ENCODE measurements at places on chromosomes 3 and 15.

DNA sequence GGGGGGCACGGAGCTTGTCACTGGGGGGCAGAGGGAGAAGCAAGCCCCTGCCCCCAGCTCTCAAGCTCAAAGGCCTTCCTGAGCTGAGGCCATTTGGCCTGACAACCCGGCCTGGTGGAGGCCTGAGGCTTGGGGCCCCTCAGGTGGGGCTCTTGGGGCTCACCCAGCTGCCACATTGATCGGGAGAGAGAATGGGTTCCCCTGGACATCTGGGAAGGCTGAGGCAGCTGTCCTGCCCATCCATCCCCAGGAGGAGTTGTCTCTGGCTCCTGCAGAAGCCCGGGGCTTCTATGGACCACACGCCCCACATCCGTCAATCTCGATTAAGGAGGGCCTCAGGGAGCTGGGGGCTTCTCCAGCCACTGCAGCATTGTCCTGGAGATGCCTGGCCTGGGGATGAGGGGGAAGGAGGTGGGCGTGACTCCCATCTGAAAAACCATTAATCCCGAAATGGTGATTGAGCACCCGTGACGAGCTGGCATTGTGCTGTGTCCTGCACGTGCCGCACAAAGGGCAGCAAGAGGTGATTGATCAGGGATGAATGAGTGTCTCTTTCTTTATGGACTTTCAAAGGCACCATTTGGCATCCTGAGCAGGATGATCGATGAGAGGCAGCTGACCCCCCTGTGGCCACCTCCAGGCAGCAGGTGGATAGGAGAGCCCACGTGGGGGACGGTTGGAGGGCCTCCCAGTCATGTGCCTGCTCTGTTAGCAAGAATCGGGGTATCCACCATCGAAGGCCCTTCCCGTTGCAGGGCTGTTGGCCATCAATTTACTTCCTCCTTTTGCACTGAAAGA is 17.2 kb upstream of the CRABP1 start:
- no peak for DNase-seq

GRCh38 chr3:127588806-127589577 is 1.5 kb downstream of the TPRA1 start:
- DNase-seq = peak; percentile 18

DNA sequence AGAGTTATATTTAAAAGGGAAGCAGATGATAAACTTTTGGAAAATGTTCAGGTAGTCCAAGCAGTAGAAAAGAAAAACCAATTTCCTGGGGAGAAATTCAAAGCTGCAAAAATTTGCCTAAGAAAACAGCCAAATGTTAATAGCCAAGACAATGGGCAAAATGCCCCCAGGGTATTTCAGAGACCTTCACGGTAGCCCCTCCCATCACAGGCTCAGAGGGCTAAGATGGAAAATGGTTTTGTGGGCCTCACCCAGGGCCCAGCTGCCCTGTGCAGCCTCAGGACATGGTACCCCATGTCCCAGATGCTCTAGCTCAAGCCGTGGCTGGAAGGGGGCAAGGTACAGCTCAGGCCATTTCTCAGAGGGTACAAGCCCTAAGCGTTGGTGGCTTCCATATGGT is 391.0 kb downstream of the ZIC4 start:
- DNase-seq = no peak

DNA sequence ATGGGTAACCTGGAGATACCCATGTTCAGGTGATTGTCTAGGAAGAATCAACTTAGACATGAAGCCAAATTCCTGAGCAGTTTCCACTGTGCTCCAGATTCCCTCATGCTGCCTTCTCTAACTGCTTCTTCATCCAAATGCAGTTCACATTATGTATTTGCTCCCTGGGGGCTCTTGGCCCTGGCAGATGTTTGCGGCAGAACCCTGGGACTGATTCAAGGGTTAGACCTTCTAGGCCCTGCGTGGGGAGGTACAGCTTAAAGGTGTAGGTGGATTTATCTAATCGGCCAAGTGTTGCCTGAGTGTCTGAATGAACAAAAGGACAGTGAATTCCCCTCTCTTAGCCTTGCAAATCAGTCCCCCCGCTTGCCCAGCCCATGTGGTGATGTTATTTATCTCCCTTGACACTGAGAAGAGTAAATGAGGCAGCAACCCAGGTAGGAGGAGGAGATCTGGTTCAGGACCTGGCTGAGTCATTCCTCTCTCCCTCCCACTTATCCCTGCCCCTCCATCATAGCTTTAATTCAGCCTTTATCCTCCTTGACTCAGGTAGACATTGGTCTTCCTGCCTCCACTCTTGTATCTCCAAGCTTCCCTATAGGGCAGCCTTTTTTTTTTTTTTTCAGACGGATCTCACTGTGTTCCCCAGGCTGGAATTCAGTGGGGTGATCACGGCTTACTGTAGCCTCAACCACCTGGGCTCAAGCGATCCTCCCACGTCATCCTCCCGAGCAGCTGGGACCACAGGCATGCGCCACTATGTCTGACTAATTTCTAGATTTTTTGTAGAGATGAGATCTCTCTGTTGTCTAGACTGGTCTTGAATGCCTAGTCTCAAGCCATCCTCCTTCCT is 54.8 kb downstream of the MAGEF1 start:
- peak; percentile 39 for DNase-seq

- DNase-seq = no peak
Observed at GRCh38 chr3:181966393-181966792, 254.7 kb downstream of the SOX2 start.

GRCh38 chr3:105656651-105657504 is 211.9 kb downstream of the CBLB start:
- no peak for DNase-seq

DNA sequence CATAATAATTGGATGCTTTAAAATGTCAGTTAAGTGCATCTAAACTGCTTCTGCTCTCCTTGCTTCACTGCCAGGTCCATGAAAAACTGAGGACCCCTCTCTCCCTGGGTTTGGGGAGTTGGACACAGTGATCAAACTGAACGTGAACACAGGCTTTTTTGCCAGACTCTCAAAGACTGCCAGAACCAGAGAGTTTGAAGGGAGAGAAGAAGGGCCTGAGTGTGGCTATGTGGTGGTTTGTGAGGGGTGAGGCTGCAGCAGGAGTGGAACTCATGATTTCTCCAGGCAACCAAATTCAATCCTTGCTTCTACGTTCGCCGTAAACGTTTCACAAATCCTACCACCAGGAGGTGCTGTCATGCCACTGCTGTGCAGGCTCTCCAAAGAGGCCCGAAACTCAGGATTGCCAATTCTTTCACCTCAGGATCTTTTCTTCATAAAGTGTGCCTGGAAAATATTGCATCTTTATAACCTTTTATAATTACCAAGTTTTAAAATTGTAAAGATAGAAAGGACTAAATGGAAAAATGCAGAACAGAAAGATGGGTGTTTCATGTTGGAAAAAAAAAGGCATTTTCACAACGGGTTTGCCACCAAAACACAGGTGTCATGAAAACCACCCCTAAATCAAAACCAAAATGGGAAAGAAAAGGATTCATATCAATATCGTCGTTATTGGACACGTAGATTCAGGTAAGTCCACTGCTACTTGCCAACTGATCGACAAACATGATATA is 19.7 kb downstream of the TM4SF4 start:
- DNase-seq = peak; percentile 42

GRCh38 chr15:85329561-85330422 is 50.6 kb upstream of the AKAP13 start:
- no peak for DNase-seq

DNA sequence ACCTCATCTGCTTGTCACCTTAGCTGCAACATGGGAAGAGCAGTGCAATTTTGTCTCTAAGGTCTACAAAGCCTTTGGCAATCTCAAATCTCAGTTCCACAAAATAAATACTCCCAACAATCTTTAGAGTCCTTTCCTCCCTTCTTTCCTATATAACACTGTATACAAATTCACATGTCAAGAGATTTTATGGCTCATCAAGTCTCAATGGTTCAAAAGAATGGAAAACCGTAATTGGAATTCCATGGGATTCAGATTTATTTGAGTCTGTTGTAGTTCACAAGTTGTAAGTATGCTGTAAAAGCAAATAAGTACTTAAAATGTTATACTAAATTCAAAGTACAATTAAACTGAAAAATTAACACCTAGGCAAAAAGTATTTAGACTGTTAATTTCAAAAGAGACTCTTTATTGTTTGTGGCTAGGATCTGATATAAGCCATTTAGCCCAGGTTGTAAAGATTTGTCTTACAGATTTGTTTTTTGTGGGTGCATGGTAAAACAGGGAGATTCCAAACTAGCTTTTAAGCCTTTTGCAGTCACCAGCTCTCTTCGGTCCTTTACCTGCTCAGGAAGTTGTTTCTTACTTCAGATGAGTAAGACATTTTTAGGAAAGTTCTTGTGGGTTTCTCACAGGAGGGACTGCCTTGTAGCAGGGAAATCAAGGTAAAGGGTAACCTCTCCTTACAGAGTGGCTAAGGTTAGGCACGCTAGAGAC is 50.1 kb downstream of the CMSS1 start:
- DNase-seq = no peak

DNA sequence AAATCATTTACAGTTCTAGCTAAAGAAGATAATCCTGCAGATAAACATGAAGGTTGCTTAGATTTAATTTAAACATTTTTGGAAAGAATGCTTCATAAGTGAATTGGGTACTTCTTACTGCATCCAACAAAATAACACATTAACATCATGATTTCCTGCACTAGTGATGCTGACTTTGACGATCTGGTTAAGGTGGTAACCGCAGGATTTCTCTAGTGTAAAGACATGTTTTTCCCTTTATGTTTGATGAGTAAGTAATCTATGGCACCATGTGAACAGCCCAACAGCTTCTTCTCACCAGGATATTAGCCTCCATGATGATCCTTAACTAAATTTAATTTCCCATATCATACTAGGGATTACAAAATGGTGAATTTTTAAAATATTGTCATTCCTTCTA is 14.1 kb downstream of the SPPL2A start:
- DNase-seq = no peak
